ENCODE measurements at places on chromosomes 3 and 15. TPM values are rescaled to one million over a fixed set of nuclear protein-coding genes. Genes with fewer than 3 reads are reported as not detected.
A peak's percentile ranks its signal among the peaks of the same experiment; 100 is the strongest.

GRCh38 chr3:134473868-134474546, 11.8 kb downstream of the ANAPC13 start:
- DNase-seq: peak; percentile 49

GRCh38 chr15:50176869-50177268, 5.1 kb upstream of the SLC27A2 start:
- DNase-seq: no peak

- no peak for DNase-seq
These were observed 13.0 kb downstream of the ZBED2 start for GRCh38 chr3:111582120-111582474.

DNA sequence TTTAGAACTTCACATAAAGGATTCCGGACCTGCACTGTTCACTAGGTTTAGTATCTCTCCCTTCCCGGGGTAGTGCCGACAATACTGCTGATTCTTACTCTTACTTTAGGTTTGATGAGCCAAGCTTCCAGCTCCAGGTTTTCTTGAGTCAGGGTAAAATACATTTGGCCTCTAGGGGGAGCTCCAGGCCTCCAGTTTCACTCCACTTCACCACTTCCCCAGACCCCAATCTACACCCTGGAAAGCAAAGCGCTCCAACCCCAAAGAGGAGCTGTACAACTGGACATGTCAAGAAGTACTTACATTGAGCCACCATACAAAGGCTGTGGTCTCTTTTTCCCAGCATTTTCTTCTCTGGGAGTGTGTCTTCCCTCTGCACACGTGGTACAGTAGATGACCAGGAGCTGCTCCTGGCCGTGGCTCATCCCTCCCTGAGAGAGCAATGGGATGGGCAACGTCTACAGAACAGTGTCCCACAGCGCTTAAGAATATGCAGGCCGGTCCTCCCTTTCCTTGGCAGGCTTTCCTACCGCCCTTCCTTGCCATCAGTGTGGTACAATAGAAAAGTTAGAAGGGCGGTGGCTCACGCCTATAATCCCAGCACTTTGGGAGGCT, 93.9 kb upstream of the CCDC80 start:
- no peak for DNase-seq

DNA sequence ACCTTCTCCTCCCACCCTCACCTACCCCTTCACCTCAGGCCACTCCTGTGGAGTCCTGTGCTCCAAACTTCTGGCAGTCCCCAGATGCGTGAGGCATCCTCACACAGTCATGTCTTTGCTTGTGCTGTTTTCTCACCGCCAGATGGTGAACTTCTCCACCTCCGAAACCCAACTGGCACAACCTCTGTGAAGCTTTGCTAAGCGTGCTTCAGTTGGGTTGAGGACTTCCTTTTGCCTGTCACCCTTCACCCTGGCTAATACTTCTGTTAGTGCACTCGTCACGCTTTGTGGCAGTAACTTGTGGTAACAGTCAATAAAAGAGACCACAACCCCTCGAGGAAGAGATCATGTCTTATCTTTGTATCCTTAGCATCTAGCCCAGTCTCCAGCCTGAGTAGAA, 42.0 kb upstream of the SKOR1 start:
- no peak for DNase-seq

- no peak for DNase-seq
These were observed 47.2 kb downstream of the GPD1L start for GRCh38 chr3:32153414-32154204.

DNA sequence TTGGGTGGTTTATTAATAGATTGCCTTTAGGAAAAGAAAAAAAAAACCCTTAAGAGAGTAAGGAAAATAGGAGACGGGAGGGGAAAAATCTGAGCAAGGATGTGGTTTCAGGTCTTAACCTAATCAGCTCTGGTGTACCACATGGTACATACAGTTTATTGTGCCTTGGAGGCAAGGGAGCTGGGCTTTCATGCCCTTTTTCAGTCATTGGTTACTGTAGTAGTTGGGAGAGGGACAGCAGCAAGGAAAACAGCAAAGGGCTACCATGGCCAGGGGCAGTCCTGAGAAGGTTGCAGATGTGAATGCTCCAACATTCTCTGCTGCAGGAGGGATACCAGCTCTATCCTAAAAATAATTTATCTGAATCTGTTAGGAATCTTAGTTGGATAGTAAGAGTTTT, 5.9 kb downstream of the CMC1 start:
- DNase-seq: no peak

DNA sequence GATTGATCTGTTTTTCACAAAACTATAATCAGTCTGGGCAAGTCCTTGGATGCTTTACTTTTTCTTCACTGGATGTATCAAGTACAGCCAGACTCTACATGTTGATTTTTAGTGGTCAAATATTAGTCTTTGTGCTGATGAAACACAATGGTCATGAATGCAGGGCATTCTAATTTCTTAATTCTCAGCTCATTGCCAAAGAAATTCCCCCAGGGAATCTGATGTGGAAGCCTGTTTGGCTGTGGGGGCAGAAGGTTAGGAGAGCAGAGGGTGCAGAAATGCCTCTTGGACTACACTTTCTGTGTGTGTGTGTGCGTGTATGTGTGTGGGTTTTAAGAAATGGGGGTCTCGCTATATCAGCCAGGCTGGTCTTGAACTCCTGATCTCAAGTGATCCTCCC, 48.7 kb upstream of the HACD2 start:
- no peak for DNase-seq

DNA sequence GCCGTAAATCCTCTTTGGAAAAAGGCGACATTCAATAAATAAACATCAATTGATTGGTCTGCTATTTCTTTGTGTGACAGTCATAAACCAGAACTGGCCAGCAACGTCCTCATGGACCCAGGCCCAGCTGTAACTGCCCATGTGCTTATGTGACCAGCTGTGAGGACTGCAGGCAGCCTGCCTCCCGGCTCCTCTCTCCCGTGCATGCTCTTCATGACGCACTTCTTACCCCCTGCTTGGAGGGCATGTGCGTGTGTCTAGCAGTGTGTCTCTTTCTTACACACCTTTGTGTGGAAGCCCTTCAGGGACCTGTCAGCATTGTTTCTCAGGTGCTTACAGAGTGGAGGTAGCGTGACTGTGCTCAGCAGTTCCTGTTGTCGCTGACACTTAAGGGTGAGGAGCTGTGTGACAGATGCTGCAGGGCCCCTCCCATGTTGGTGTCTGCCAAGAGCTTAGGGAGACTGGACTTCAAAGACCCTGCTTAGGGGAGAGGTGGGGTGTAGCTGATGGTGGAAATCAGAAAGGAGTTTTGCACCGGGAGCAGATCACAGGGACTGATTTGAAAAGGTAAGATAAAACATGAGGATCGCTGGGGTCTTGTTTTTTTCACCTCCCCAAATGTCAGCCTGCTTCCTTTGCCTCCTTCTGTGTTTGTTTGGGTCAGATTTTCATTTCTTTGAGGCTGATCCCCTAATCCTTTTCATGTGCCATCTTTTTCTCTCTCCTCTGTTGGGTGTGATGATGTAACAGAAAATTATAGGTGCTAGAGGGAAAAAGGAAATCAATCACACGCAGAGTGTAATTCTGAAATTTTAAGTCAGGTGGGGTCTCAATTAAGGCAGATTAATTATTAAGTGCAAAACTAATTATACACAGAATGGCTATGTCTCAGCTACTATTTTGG, 2.1 kb downstream of the PODXL2 start:
- no peak for DNase-seq

GRCh38 chr3:35223632-35224394, 415.5 kb upstream of the ARPP21 start:
- DNase-seq: no peak

DNA sequence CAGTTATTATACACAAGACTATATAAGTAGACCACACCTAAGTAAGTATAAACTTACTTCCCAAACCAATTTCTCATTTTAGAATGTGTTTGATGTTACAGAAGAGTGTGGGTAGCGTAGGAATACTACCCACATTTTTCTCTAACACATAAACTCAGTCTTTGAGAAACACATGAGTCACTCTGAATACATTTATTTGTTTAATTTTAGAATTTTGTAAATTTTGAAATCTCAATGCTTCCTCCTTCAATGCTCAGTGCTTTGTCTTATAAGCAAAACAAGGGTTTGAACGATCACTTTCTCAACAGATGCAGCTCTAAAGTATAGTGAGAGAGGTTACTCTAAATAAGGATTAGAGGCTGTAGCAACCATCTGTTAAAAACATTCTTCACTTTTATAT, 700.8 kb downstream of the SI start:
- no peak for DNase-seq

DNA sequence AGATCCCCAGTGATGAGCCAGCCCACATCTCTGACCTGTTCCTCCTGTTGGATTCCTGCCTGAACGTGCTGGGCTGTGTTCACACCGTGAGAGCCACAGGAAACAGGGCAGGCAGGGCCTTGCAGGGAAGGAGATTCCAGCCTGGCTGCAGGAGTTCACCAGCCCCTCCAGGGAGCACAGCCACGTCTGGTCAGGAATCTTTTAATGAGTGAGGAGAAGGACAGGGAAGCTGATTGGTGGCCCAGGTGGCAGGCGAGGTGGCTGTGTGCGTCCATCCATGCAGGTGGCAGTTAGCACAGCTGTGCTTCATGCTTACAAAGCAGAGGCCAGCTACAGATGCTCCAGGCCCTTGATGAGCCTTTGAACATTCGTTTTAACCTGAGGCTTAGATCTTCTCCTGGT, 10.5 kb downstream of the LRRK1 start:
- DNase-seq: no peak

GRCh38 chr3:50237754-50238548, 1.9 kb downstream of the GNAI2 start:
- peak; percentile 82 for DNase-seq

GRCh38 chr15:57555270-57555669, 36.4 kb upstream of the MYZAP start:
- DNase-seq: no peak

GRCh38 chr3:36591959-36592358, 172.4 kb downstream of the DCLK3 start:
- DNase-seq: no peak

GRCh38 chr15:98419173-98419780, 229.1 kb upstream of the IGF1R start:
- DNase-seq: no peak

DNA sequence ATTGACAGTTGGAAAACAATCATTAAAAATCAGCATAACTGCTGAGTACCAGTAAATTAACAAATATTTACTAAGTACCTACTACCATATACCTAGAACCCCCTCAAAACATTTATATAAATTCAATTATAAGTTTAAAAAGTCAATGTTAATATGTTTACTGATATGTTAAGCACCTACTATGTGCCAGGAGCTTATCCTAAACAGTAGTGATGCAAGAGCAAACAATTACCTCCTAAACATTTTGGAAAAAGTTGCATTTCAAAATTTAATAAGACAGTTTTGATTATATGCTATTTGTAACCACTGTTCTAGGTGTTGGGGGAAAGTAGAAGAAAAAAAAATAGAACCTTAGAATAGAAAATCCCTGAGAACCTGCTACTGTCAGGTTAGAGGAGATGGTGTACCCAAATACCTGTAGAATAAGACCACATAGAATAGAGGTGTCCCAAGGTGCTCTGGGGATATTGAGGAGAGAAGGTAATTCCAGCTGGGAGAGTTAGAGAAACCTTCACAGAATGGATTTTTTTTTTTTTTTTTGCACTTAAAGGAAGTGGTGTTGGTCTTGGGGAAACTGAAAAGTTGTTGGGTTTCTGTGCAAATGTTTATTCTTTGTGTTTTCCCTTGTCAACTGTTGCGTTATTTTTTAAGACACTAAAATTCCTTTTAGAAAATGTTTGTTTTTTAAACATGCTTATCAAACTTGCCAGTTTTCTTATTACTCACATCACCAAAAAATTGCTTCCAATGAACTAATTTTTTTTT, 16.0 kb downstream of the SNRK start:
- no peak for DNase-seq

DNA sequence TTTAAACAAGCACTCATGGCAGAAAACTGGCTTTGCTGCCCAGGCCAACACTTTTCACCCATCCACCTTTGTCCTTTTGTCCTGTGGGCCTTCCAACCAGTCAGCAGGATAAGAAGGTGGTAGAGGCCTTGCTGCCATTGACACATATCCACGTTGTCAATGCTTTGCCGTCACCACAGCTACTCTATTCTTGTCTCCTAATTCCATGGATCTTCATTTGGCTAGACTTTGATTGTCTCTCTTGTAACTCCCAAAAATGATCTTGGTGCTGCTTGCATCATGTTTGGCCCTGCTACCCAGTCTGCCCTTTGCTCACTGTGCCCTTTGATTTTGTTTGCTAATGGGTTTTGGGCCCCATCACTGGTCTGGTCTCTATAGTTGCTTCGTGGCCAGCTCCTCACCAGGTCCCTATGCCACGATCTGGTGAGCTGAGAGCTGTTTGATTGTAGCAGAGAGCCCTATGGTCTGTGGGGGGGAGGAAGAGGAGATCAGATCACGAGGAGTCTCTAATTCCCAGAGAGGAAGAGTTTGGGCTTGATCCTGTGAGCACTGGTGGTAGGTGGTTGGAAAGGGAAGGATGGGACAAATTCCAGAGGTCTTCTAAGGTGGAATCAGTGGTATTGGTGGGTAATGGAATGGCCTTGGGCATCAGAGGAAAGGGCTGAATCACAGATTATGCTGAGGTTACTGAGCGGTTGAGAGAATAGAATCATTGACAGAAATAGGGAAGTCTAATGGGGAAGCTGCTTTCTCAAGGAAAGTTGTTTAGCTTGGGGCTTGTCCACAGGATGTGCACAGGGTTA, 40.3 kb downstream of the ABHD2 start:
- no peak for DNase-seq

GRCh38 chr15:60740787-60741354, 261.9 kb upstream of the ICE2 start:
- no peak for DNase-seq

GRCh38 chr3:72043204-72044133, 258.5 kb upstream of the PROK2 start:
- DNase-seq: no peak

DNA sequence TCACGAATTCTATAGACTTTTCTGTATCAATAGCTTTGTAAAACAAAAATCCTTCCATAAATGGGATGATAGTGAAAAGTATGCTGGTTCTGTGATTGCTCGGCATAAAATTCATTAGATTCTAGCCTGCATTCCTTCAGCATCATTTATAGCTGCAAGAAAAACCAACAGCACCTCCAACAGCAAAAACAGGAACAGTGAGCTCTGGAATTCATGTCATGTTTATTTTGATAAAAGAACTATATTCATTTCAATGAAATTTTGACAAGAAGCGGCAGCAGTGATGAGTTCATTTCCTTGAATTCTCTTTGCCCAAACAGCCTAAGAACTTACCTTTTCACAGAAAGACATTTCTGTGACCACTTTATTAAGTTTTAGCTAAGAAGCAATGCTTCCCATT, 515.2 kb upstream of the CCDC54 start:
- DNase-seq: no peak

GRCh38 chr3:184619369-184619768, 57.8 kb downstream of the EPHB3 start:
- no peak for DNase-seq

The SAMMSON gene
- 10.8 TPM for total RNA-seq

The ST3GAL6 gene
- total RNA-seq: 30.2 TPM

The TMEM43 gene
- total RNA-seq: 32.9 TPM

The CLDN11 gene
- total RNA-seq: 135 TPM

The HIGD2B gene
- not detected for total RNA-seq

The GOLGA8O gene
- total RNA-seq: 6.0 TPM

The SLC6A20 gene
- total RNA-seq: 7.9 TPM

The NR2E3 gene
- not detected for total RNA-seq

The KIF7 gene
- total RNA-seq: 5.9 TPM

The FANCD2OS gene
- not detected for total RNA-seq

The C3orf49 gene
- total RNA-seq: not detected

The GPR62 gene
- total RNA-seq: 29.0 TPM

The SNX33 gene
- 7.0 TPM for total RNA-seq

Measured in dorsolateral prefrontal cortex (tissue), 122 donors.